ENCODE measurements at places on chromosomes 5 and 9.

DNA sequence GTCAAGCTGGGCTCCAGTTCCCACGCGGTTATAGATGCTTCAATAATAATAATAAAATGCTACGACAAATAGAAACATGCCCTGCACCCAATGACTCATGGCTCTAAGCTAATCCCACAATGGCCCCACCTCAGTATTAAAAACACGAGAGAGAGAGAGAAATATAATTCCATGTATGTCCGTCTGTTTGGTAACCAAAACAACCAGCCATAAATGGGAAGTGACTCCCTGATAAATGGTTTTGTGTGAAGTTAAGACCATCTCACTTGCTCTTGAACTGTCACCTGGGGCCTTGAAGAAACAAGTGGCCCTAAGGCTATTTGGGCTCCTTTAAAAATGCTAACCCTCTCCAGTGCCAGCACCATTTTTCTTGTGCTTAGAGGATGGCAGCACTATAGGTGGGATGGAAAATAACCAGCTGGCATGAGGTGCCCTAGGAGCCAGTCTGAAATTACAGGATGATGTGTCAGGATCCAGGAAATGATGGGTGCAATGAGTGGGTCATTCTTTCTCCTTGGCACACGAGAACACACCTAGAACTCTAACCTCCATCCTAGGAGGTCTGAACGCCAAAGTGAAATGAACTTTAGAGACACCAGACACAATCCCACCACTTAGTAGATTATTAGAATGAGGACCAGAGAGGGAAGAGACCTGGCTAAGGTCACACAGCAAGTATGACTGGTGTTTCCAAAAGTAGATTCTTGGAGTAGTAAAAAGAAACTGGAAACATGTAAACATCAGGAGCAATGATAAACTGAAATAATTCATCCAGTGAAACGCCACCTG lies 35.7 kb upstream of the ADRB2 start:
- H3K36me3 ChIP-seq, result no peaks in the 10 kb centered on the region
- H3K27ac ChIP-seq, result no peak overlapping the region
- no peak overlapping the region for H3K4me3 ChIP-seq
- H3K4me1 ChIP-seq, result no peaks in the 10 kb centered on the region

DNA sequence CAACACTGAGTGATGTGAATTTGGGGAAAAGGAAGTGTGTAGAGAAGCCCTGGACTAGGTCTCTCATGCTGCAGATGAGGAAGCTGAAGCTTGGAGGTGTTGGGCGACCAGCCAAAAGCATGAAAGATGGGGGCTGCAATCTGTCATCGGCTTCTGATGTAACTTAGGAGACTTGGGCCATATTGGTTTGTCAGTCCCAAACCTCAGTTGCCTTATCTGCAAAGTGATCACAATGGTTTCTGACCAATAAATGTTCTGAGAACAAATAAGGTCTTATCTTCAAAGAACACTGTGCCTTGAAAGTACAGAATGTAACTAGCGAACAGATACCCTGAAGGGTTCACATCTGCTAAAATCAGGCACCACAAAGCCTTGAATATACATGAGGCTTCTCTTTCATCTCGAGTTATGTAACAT lies 198.4 kb upstream of the NR3C1 start:
- H3K27ac ChIP-seq, result no peak overlapping the region
- no peaks in the 10 kb centered on the region for H3K36me3 ChIP-seq
- no peak for DNase-seq
- H3K4me1 ChIP-seq, result peaks cover 17% of the 10 kb centered on the region
- H3K27me3 ChIP-seq, result no peaks in the 10 kb centered on the region
- no peak overlapping the region for H3K4me3 ChIP-seq

DNA sequence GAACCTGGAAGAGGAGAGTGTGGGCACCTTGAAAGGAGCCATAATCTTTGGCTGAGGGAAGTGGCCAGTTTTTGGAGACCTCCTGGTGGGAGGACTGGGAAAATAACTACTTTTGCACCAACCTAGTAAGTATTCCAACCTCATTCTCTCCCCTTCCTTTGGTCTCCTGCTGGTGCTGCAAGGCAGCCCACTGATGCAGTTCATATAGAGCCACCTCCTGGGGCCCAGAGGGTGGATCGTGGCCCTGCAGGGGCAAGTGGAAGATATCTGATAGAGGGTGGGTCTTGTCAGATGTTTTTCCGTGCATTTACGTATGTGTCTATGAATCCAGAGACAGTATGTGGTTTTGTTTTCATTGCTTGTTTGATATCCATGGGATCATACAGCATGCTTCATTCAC lies 172.8 kb upstream of the PITX1 start:
- H3K4me1 ChIP-seq, result no peaks in the 10 kb centered on the region
- H3K27ac ChIP-seq, result no peak overlapping the region
- no peak overlapping the region for H3K4me3 ChIP-seq
- DNase-seq, result no peak
- no peaks in the 10 kb centered on the region for H3K27me3 ChIP-seq
- H3K36me3 ChIP-seq, result no peaks in the 10 kb centered on the region

GRCh38 chr9:21689854-21690253 lies 112.6 kb upstream of the MTAP start:
- no peaks in the 10 kb centered on the region for H3K27me3 ChIP-seq
- no peak overlapping the region for H3K4me3 ChIP-seq
- no peak overlapping the region for H3K27ac ChIP-seq
- H3K4me1 ChIP-seq, result peaks cover 2% of the 10 kb centered on the region

GRCh38 chr5:87268970-87269377 lies 1.3 kb downstream of the RASA1 start:
- H3K4me1 ChIP-seq, result peaks cover 33% of the 10 kb centered on the region
- H3K4me3 ChIP-seq, result peak overlapping the region; percentile 72
- no peak for DNase-seq
- no peaks in the 10 kb centered on the region for H3K36me3 ChIP-seq
- H3K27ac ChIP-seq, result no peak overlapping the region

GRCh38 chr5:58751222-58751837 lies 168.5 kb downstream of the RAB3C start:
- H3K4me3 ChIP-seq, result no peak overlapping the region
- DNase-seq, result no peak
- no peaks in the 10 kb centered on the region for H3K27me3 ChIP-seq
- no peaks in the 10 kb centered on the region for H3K4me1 ChIP-seq
- no peak overlapping the region for H3K27ac ChIP-seq

DNA sequence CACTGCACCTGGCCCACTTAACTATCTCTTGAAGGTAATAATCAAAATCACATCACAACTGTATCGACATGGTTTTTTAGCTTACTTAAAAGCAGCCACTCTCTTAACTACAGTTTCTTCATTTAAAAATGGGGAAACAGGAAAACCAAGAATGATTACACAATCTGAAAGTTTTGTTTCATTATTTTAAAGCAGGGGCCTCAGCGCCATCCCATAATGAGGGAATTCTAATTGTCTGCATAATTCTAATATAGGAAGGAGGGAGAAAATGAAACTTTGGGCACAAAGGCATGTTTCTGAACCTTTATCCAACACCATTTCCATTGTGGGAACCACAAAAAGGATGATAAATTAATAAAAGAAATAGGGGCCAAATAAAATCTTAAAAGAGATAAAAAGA lies 7.6 kb downstream of the HACD4 start:
- no peak overlapping the region for H3K27ac ChIP-seq
- H3K4me3 ChIP-seq, result no peak overlapping the region
- DNase-seq, result no peak
- H3K27me3 ChIP-seq, result no peaks in the 10 kb centered on the region
